Activated T-cell treated with anti-CD3 and anti-CD28 coated beads, Interleukin-2, amount 50 U/mL, for 24 hours (primary cell): ENCODE measurements at places on chromosomes 11 and 22.

DNA sequence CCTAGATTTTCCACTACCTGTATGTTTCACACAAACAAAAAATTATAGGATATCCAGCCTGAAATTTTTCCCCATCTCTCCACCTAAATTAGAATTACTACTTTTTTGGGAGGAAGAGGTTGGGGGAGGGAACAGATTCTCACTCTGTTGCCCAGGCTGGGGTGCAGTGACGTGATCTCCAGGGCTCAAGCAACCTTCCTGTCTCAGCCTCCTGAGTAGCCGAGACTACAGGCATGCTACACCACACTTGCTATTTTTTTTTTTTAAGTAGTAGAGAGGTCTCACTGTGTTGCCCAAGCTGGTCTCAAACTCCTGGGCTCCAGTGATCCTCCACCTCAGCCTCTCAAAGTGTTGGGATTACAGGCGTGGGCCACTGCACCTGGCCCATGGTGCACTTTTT, 9.5 kb downstream of the JAML start:
- no peaks in the 10 kb centered on the region for H3K27me3 ChIP-seq
- H3K27ac ChIP-seq = no peak overlapping the region
- H3K36me3 ChIP-seq = peaks cover 83% of the 10 kb centered on the region
- H3K4me1 ChIP-seq = peaks cover 98% of the 10 kb centered on the region
- DNase-seq = no peak

- H3K27ac ChIP-seq = no peak overlapping the region
- no peaks in the 10 kb centered on the region for H3K27me3 ChIP-seq
- no peak for DNase-seq
- H3K36me3 ChIP-seq = peaks cover 95% of the 10 kb centered on the region
- no peak overlapping the region for H3K4me3 ChIP-seq
Observed at GRCh38 chr22:19466848-19467752, 11.9 kb downstream of the UFD1 start.

- no peak overlapping the region for H3K27ac ChIP-seq
- DNase-seq = no peak
- H3K4me3 ChIP-seq = no peak overlapping the region
- H3K4me1 ChIP-seq = peaks cover 2% of the 10 kb centered on the region
Observed at GRCh38 chr22:39138357-39138997, 14.0 kb downstream of the CBX7 start.

DNA sequence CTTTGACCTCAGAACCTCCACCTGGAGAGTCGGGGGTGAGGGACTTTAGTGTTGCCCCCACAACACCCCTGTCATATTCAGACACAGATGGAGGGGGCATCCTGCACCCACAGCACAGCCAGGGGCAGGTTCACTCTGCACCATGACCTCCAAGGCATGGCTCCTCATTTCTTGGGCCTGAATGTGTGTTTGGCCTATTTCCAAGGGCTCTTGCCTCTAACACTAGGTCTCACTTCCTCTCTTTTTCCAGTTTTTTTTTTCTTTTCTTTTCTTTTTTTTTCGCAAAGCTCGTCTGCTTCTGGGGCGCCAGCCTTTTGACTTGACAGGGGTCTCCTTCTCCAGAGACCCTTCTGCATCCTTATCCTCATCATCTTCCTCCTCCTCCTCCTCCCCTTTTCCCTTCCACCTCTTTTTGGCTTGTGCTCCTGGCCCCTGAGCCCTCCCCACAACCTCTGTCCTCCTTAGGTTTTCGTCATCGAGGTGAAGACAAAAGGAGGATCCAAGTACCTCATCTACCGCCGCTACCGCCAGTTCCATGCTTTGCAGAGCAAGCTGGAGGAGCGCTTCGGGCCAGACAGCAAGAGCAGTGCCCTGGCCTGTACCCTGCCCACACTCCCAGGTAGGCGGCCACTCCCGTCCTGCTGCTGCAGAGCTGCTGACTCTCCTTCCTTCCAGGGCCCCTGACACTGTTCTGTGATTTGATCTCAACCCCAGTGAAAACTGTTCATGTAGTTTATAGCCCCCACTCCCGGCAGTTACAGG, 3.8 kb downstream of the NCF4 start:
- no peaks in the 10 kb centered on the region for H3K36me3 ChIP-seq
- peaks cover 35% of the 10 kb centered on the region for H3K4me1 ChIP-seq
- no peaks in the 10 kb centered on the region for H3K27me3 ChIP-seq
- no peak overlapping the region for H3K4me3 ChIP-seq
- no peak for DNase-seq
- H3K27ac ChIP-seq = no peak overlapping the region

DNA sequence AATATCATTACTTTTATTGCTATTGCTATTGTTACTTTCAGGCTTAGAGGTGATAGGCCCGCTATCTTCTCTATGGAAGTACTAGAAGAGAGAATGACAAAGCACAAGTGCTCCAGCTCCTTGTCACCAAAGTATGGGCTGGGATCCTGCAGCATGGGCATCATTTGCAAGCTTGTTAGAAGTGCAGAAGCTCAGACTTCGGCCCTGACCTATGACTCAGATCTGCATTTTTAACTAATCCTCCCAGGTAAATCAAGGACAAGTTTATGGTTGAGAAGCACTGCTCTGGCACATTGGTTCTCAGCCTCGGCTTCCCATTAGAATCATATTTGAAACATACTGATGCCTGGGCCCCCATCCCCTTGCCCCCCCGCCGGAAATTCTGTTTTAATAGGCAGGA, 8.6 kb upstream of the ENDOD1 start:
- no peak overlapping the region for H3K4me3 ChIP-seq
- H3K36me3 ChIP-seq = no peaks in the 10 kb centered on the region
- H3K27ac ChIP-seq = no peak overlapping the region
- DNase-seq = no peak
- peaks cover 30% of the 10 kb centered on the region for H3K4me1 ChIP-seq
- peaks cover 2% of the 10 kb centered on the region for H3K27me3 ChIP-seq

DNA sequence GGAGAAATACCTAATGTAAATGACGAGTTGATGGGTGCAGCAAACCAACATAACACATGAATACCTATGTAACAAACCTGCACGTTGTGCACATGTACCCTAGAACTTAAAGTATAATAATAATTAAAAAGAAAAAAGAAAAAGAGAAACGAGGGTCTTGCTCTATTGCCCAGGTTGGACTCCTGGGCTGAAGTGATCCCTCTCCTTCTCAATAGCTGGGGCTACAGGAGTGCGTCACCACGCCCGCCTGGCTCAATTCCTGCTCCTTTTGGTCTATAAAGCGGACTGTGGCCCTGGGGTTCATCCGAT, 521 bp upstream of the PTS start:
- peak overlapping the region; percentile 97 for H3K27ac ChIP-seq
- H3K4me3 ChIP-seq = peak overlapping the region; percentile 90
- H3K4me1 ChIP-seq = peaks cover 34% of the 10 kb centered on the region
- no peak for DNase-seq

DNA sequence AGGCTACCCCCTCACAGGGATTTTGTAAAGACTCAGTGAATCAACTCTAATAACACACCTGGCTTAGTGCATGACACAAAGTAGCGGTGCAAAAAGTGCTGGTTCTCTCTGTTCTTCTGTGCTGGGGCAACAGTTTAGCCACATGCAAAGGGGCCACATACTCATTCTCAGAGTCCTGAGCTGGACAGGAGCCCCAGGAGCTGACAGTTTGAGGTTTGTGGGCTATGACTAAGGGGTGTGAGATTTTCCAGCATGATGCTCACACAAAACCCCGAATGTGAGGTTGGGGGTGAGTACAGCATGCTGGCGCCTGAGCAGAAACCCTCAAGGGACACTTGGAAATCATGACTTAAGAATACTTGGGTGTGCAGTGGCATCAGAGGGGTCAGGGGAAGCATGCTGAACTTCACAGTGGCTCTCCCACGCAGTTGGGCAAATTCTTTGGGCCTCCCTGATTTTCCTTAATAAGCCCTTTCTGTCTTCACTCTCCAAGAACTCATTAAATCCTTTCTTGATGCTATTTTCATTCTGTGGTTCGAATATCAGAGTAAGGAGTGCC, 31.0 kb downstream of the TMPRSS5 start:
- no peak overlapping the region for H3K4me3 ChIP-seq
- H3K27me3 ChIP-seq = peaks cover 9% of the 10 kb centered on the region
- H3K36me3 ChIP-seq = no peaks in the 10 kb centered on the region
- DNase-seq = no peak

- H3K36me3 ChIP-seq = no peaks in the 10 kb centered on the region
- H3K4me3 ChIP-seq = no peak overlapping the region
- no peak overlapping the region for H3K27ac ChIP-seq
- peaks cover 6% of the 10 kb centered on the region for H3K4me1 ChIP-seq
Observed at GRCh38 chr11:36316049-36316448, 20.0 kb downstream of the PRR5L start.
